ENCODE measurements at places on chromosomes 5 and 9.

DNA sequence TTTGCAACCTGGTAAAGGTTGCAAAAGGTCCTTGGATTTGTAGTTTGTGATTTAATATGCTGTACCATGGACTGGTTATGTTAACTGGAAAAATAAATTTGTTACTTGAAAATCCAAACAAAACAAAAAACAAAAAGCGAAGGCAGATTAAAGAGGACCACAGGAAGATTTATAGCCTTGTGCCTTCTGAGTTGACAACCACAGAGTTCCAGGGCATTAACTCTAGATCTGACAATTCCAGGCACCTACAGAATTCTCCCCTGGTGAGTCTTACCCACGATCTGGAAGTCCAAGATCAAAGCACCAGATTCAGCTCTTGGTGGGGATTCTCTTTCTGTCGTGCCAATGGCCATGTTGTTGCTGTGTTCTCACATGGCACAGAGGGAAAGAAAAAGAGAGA is 107.9 kb upstream of the SELENOP start:
- DNase-seq, result no peak

DNA sequence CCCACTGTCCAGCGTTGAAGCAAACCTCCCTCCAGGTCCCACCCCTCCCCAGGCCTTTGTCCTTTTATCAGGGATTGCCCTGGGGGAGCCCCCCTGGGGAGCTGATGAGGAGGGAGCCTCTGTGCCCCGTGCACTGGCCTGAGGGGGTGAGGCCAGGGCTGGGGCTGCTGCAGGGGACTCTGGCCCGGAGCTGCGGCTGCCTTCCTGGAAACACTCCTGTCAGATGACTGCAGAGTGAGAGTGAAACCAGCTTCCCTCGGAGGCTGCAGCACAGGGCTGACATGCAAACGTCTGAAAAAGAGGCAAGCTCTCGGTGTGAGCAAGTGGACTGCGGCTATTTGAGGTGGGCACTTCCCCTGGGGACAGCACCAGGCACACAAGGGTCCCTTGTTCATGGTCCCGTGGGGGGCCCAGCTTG is 4.6 kb upstream of the TRAF2 start:
- no peak for DNase-seq

GRCh38 chr5:6058055-6058715 is 320.2 kb downstream of the MED10 start:
- DNase-seq, result no peak

DNA sequence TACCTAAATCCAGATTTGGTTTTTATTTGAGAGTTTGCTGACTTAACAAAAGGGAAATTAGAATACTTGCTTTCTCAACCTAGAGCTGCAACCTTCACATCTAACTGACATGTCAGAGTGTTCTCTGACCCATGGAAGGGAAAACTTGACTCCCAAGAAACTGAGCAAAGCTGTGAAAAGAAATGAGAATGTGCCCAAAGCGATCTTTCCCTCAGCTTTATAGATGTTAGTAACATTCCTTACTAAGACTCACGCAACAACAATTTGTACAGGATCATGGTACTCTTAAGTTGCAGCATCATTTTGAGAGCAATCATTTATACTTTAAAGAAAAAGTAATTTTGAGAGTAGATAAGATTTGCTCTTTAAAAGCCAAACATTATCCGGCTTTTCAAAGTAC is 117.0 kb upstream of the FBXL7 start:
- DNase-seq, result no peak

DNA sequence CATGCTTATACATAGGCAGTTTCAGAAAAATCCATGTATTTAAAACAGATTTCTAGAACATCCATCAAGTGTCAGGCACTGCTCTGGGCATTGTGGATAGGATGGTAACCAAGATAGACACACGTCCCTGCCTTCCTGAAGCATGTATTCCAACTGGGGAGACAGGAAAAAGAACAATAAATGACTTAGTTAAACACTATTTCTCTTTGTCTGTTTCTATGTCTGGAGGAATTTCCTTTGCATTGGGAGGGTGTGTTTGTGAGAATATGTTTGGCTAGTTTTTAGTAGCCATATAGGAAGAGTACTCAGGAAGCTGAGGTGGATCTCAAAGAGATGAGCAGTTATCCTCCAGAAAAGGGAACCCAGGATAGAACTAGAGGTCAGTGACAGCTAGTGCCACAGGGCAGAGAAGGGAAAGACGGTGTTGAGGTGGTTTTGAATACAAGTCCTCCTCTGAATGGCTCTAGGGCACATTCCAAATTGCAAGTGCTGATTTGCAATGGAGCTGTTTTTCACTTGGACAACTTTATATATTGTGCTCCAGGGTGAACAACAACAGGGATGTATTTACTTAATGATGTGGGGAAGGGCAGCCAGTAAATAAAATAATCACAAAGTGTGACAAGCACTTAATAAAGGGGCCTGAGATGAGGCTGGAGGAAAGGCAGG is 144.7 kb upstream of the SHB start:
- no peak for DNase-seq

- DNase-seq, result no peak
Measured at GRCh38 chr5:72203251-72203845, 96.1 kb downstream of the MAP1B start.

- DNase-seq, result no peak
Measured at GRCh38 chr5:42949348-42950115, 90.6 kb downstream of the ANXA2R start.

GRCh38 chr9:110031511-110032173 is 176.3 kb downstream of the C9orf152 start:
- no peak for DNase-seq

GRCh38 chr9:80791836-80792235 is 897.5 kb downstream of the TLE1 start:
- DNase-seq, result no peak

DNA sequence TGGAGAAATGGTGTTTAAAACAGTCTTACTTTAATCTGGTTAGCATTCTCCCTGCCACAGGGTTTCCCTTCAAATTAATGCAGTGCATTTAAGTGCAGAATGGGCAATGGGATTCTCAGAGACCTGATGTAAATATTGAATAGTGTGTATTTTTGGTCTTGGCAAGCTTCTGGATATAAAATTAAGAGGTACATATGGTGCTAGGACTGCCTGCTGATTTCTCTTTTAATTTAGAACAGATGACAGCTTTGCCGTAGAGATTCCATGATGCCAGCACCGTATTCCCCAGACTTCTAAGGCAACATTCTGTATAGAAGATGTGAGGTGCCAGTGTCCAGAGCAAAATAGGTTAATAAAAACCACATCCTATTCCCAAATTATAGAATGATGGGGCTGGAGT is 1.9 kb downstream of the MTAP start:
- no peak for DNase-seq

DNA sequence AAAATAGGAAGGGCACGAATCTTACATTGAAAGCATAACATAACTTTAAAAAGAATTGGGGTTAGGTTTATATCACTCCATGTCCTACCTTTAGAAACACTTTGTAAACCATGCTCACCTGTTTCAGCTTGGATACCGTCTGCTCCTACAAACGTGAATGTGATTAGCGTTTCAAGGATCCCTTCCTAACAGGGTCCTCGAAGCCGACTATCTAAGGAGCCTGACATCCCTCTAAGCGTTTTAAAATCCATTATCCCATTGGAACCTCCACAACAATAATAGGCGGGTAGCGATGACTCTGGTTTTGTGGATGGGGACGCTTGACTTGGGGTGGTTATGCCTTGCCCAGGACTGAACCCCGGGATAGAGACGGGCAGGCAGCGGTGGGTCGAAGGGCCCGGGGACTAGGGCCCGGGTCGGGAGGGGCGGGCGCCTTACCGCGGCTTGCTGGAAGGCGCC is 937 bp downstream of the SVEP1 start:
- no peak for DNase-seq

DNA sequence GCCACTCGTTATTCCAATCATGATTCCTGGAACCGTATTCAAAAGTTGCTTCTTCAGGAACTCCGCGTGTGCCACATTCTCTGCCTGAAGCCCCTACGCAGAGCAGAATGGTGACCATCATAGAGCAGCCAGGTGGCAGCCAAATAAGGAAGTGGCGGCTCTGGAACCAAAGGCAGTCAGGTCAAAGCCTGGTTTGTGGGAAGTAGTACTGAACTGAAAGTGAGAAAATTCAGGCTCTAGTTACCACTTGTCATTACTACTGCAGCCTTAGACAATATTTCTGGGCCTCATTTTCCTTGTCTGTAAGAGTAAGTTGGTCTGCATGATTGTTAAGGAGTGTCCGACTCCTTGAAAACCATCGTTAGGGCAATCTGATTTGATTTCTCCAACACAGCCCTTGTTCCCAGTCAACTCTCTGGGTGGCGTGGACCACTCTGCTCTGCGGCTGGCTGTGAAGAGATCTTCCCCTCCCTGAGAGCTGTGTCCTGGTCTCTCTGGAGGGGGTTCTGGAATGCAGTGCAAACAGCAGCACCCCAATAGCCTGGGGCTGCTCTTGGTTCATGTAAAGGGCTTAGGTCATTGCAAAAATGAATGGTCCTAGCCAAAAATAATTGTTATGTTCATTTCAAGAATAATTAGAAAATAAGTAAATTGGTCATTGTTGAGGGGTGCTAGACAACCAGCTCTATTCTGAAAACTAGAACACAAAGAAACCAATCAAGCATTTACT is 102.4 kb downstream of the MED27 start:
- DNase-seq, result no peak

DNA sequence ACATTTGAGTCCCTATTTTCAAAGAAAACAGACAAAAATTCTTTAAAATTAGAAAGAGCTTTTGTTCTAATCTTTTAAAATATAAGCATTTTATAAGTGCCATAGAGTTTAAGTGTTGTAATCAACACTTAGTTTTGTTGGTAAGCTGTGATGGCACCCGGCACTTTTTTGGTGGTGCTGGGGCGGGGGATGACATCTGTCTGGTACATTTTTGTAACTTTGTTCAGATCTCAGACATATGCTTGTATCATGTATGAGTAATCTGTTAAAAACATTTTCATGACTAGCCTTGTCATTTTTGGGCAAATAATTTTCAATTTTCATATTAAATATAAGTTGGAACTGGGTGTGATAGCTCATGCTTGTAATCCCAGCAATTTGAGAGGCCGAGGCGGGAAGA is 51.7 kb downstream of the UBAP1 start:
- no peak for DNase-seq

- peak; percentile 63 for DNase-seq
Measured at GRCh38 chr5:27814286-27814685, 775.9 kb upstream of the CDH9 start.

DNA sequence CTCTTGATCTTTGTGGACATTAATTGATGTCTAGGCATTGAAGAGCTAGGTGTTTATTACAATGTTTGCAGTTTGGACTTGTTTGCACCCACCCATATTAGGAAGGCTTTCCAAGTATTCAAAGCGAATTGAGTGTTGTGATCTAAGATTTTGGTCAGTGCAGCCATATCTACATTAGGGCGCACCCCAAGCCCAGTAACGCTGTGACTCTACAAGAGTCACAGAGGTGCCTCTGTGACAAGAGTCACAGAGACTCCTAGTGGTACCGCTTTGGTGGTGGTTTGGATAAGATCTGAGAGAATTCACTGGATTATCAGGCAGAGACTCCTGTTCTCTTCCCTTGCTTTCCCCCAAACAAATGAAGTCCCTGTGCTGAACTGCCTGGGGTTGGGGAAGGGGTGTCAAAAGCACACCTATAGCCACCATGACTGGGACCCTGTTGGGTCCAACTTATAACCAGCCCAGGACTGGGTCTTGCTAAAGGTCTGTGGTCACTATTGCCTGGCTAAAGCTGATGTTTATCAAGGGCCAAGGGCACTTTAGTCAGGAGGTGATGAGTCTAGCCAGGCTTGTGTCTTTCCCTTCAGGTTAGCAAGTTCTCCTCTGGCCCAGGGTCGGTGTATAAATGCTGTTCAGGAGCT is 114.1 kb upstream of the RIOK2 start:
- DNase-seq, result peak; percentile 14

DNA sequence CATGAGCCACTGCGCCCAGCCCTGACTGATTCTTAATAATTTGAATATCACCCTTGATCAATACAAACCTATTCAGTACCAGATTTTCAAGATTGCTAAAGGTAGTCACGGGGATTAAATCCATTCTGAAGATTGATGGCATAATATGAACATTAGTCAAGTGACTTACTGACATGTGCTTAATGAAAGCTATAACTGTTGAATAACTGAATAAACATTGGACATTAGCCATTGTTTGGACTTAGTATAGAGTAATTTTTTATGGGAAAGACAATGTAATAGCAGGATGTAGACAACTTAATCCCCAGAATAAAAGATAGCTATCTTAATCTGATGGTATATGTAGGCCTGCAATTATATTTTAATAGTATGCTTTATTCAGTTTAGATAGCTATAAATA is 35.0 kb upstream of the VPS13A start:
- DNase-seq, result no peak

DNA sequence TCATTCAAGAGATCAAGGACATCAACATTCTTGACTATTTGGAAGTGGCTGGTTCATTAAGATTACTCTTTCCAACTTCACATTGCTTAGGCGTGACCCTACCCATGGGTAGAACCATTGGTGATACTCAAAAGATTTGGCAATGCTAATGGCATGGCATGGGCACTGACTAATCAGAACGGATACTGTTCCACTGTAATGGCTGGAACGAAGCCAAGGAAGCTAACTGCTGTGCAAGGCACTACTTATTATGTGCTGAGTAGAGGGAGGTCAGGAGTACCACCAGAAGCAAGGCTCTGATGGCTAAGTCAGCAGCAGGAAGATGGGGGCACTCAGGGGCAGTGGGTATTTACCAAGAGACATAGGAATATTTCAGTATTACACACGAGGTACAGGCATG is 31.9 kb downstream of the GNA14 start:
- no peak for DNase-seq

All from putamen (tissue), 1 donor.